ENCODE measurements at places on chromosomes 16 and 17. TPM values are rescaled to one million over a fixed set of nuclear protein-coding genes. Genes with fewer than 3 reads are reported as not detected.

ZC3H7A gene
- total RNA-seq = 39.7 TPM

TUFM gene
- total RNA-seq = 515 TPM

LGALS9 gene
- 21.8 TPM for total RNA-seq

ZNF785 gene
- total RNA-seq = 6.8 TPM

GALR2 gene
- 10.2 TPM for total RNA-seq

BANP gene
- total RNA-seq = 25.2 TPM

ECI1 gene
- total RNA-seq = 21.6 TPM

VASN gene
- 0.46 TPM for total RNA-seq

CDT1 gene
- total RNA-seq = 96.4 TPM

BAHCC1 gene
- 0.08 TPM for total RNA-seq

PPY gene
- total RNA-seq = not detected

NKD1 gene
- 2.8 TPM for total RNA-seq

CSH1 gene
- not detected for total RNA-seq

AIPL1 gene
- not detected for total RNA-seq

UMOD gene
- not detected for total RNA-seq

SP6 gene
- 0.05 TPM for total RNA-seq

KRTAP2-2 gene
- total RNA-seq = not detected

CMTM2 gene
- total RNA-seq = not detected

HID1 gene
- 1.3 TPM for total RNA-seq

PDIA2 gene
- not detected for total RNA-seq

RND2 gene
- total RNA-seq = 0.13 TPM

BCAR1 gene
- total RNA-seq = 1.5 TPM

KIFC3 gene
- total RNA-seq = 2.7 TPM

TRAPPC1 gene
- total RNA-seq = 124 TPM

CA7 gene
- not detected for total RNA-seq

SEZ6L2 gene
- 0.18 TPM for total RNA-seq

LLGL2 gene
- 10.2 TPM for total RNA-seq

KRT23 gene
- total RNA-seq = not detected

ABCC3 gene
- 0.49 TPM for total RNA-seq

TAT gene
- 0.48 TPM for total RNA-seq

TLCD2 gene
- total RNA-seq = 0.19 TPM

GPRC5B gene
- 0.66 TPM for total RNA-seq

CACNG5 gene
- total RNA-seq = not detected

ATP2A1 gene
- 1.0 TPM for total RNA-seq

FGF11 gene
- total RNA-seq = 0.32 TPM

TGFB1I1 gene
- total RNA-seq = 0.34 TPM

ITGAD gene
- 0.16 TPM for total RNA-seq

AP2B1 gene
- 119 TPM for total RNA-seq

SLC2A4 gene
- 0.16 TPM for total RNA-seq

ATP1B2 gene
- 0.10 TPM for total RNA-seq

TEKT5 gene
- not detected for total RNA-seq

SPATA32 gene
- total RNA-seq = 0.27 TPM

OR3A3 gene
- not detected for total RNA-seq

RNF227 gene
- 5.5 TPM for total RNA-seq

CD7 gene
- 256 TPM for total RNA-seq

GPR142 gene
- total RNA-seq = not detected

RAP1GAP2 gene
- 1.6 TPM for total RNA-seq

TEKT1 gene
- not detected for total RNA-seq

KIF2B gene
- total RNA-seq = not detected

SYNGR3 gene
- 4.3 TPM for total RNA-seq

TACO1 gene
- total RNA-seq = 38.9 TPM

MYH2 gene
- not detected for total RNA-seq

EVPLL gene
- 0.14 TPM for total RNA-seq
